ENCODE measurements at places on chromosomes 6 and 20.

DNA sequence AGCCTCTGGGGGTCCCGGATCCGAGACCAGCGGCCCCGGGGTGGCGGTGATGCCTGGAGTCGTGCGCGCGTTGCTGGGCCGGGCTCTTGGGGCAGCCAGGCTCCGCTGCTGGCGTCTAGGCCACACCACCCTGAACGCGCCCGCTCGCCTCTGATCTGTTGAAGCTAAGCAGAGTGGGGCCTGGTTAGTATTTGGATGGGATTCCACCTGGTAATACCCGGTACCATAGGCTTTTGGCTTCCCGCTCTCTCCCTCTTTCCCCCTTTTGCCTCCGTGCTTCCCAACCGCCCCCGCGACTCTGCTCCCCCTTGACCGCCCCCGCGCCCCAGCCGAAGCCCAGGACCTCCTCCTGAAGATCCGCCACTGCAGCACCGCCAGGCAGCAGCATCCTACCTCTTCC lies 1383.5 kb upstream of the DEFB115 start:
- DNase-seq = peak; percentile 76

GRCh38 chr6:126535138-126535537 lies 195.2 kb downstream of the CENPW start:
- no peak for DNase-seq

DNA sequence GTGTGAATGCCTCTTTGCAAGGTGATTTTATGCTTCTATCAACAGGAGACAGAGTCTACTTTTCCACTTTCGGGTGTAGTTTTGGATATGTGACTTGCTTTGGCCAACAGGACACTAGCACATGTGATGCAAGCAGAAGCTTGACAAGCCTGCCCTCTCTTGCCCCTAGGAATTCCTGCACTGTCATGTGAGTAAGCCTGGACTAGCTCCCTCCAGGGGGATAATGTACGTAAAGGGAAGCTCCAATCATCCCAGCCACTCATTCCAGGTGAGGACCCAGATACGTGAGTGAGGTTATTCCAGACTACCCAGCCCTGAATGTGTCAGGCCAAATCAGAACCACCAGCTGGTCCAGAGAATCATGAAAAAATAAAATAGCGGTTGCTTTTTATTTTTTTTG lies 33.3 kb downstream of the BEND3 start:
- DNase-seq = no peak

GRCh38 chr6:10962673-10963072 lies 75.8 kb downstream of the SYCP2L start:
- DNase-seq = peak; percentile 52

DNA sequence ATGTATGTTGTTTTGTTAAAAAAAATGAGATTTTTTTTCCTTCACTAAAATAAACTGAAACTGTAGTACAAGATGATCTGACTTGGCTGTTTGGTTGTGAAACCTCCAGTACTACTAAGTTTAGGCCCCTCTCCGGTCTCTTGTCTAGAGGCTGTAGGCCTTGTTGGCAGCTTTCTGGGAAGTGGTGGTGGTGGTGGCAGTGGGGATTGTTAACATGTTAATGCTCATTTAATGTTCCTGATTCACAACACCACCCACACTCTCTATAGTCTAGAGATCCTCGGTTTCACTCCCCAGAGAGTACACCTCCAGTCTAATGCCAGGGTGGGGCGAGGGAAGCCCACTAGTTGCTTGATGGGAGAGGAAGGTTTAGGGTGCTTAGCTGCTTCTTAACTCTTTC lies 24.1 kb downstream of the STK4 start:
- DNase-seq = peak; percentile 54

DNA sequence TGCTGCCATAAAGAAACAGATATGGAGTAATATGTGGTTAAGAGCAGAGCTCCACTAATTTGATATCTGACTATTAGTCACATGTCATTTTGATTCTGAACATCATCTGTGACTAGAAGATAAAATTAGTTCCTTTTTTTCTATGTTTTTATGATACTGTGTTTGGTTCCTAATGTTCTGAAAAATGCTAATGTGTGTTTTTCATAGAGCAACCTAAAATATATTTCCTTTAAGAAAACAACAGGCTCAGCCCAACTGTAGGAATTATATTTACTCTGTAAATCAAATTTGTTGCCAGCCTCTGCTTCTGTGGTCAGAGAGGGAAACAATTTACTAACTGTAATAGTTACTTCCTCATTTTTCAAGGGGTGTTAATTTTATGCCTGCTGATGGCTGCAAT lies 33.3 kb upstream of the TXLNB start:
- DNase-seq = peak; percentile 35

DNA sequence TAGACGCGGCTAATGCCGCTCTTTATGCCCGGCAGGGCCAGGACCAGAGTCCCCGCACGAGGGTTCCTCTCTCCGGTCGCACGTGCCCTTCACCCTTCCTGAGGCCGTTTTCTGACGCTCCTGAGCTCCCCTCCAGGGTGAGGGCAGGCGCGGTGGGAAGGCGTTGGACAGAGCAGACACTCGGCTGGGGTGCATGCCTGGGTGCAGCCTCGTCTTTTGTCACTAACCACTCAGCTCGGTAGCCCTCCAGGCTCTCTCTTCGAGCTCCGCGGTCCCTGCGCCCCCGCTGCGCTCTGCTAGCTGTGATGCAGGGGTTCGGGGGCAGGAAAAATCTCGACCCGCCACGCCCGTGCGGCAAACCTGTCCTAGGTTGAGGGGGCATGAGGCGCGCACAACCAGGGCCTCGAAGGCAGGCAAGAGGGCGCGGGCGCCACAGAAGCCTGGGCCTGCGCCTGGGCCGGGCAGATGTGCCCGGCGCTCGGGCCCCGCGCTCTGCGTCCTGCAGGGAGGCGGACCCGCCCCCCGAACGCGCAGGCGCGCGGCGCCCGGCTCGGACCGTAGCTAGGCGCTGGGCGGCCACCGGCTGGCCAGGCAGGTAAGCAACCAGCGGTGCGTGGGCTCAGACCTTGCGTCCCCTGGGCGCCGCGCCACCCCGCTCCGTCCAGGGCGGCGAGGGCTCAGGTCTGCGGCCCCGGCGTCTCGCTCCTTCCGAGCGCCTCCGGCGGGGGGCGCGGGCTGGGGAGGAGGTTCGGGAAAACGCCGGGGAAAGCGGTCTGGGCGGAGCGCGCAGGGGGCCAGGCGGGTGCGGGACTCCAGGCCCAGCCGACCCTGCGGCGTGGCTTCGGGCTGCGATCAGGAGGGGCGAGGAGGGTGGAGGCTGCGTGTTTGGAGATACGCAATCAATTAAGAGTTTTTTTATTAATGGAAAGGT lies at the start of gene L3MBTL1:
Gene L3MBTL1, plus strand, starts transcription at position 548 of the 931 bp plus-strand sequence. CDS start 5,807 bp downstream, outside the sequence.
- peak; percentile 31 for DNase-seq

GRCh38 chr6:2504495-2505064 lies 246.1 kb downstream of the MYLK4 start:
- DNase-seq = no peak

- DNase-seq = peak; percentile 45
These were observed at the start of gene BMP2 for GRCh38 chr20:6767536-6768227. BMP2 (plus strand) TSS chr20:6767686; CDS start chr20:6770127, 2,441 bp downstream.

DNA sequence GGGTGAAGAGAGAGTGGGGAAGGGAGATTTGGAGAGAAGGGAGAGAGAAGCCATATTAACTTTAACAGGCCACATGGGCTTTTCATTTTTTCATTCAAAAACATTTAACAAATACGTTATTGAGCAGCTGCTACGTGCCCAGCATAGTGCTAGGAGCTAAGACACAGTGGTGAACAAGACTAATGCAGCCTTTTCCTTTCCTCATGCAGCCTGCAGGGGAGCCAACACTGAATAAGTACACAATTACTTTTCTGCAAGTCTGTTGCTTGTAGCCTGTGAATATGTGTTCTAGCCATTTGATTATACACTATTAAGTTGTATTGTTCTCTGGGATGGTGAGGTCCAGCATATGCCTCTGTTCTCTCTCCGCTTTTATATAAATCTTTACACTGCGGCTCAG lies 1.9 kb upstream of the BLOC1S5 start:
- peak; percentile 17 for DNase-seq

DNA sequence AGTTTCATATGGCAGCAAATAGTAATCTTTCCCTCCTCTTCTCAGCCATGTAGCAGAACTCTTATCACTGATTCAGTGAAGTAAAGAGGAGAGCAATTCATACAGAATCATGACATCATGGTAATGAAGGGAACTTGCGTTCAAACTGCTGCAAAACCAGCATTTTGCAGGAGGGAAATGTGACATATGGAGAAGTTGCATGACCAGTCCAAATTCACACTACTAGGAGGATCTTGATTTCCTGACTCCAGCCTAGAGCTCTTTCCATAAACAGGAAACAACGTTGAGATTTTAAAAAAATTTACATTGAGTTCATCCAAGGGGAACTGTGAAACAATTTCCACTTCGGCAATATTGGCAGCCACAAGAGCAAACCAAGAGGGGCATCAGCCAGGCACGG lies 63.8 kb downstream of the MBOAT1 start:
- no peak for DNase-seq

GRCh38 chr6:32148289-32149091 lies 3.2 kb downstream of the PRRT1 start:
- no peak for DNase-seq

DNA sequence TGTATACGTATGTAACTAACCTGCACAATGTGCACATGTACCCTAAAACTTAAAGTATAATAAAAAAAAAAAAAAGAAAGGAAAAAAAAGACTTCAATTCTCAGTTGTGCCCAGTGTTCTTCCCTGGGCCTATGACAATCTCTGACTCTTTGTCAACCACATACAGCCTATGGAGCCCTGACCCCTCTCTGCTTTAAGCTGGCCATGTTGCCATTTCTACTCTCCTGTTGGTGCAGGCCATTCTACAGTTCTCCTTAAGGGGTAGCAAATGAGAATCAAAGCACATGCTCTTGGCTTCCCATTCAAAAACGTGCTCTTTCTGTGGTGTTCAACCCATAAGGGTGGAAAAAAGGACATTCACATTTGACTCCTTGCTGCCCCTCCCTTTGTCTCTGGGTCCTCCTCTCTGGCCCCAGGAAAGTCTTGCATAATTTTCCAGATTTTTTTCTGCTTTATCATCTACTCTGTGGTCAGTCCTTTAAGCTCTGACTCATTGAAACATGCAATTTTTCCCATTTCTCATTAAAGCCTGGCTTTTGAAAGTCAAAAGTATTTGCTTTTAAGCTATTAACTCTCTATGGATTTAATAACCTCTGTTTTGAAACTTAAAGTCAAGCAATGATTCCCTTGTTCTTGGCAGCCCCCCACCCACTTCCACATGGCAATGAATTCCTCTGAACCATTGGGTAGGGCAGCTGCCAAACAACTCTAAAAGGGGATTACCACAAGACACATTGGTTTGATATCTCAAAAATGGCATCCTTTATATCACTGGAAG lies 208.6 kb upstream of the MCHR2 start:
- no peak for DNase-seq

- DNase-seq = no peak
These were observed 831.8 kb downstream of the MAFB start for GRCh38 chr20:39857187-39857586.

GRCh38 chr6:17679726-17680125 lies 27.0 kb downstream of the NUP153 start:
- DNase-seq = no peak

GRCh38 chr6:170247178-170247701 lies 43.6 kb downstream of the DLL1 start:
- DNase-seq = no peak

DNA sequence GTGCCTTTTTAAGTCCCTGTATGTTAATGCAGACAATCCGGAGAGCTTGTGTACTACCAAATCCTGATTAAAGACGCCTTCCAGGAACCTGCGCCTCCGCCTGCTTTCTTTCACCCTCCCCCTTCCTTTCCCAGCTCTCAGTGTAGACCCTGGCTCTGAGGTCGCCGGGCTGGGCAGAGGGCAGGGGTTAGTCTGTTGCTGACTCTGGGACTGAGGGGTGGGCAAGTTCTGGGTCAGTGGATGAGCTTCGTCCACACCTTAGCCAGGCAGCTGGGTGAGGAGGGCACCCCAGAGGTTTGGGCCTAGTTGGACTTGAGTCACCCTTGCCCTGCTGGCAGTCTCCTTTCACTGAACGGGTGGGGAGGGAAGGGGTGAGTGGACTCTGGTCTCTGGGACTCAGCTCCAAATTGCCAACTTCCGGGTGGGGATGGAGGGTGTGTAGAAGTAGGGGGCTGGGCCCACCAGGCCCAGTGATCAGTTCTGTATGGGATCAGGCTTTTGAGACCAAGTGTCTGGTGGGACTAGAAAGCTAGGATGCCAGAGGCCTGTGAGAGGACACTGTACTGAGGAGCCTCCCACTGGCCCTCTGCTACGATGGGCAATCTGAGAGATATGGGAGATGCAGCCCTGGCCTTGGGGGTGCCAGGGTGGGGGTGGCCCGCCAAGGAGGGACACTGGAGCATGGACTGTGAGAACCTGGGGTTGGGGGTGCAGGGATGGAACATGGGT lies 21.3 kb upstream of the SLC22A7 start:
- DNase-seq = no peak

GRCh38 chr20:20663841-20664240 lies 48.6 kb downstream of the RALGAPA2 start:
- no peak for DNase-seq

- peak; percentile 75 for DNase-seq
These were observed 920 bp upstream of the RNF5 start for GRCh38 chr6:32177183-32177787.

DNA sequence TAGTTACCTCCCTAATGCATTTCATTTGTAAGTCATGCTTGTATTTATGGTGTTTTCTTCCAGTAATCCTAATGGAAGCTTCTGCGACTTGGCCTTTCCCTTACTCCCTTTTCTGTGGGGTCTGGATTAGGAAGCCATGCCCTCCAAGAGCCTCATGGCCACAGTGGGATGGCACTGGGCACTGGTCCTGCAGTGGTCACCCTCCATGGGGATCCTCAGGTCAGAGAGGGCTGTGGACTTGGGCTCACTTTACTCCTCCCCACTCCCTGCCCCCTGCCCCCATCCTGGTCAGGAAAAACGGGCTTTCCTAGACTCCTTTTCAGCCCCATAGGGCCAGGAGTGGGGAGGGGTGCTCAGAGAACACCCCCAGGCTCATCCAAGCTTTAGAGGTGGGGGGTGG lies 49.9 kb downstream of the EBF4 start:
- DNase-seq = no peak

DNA sequence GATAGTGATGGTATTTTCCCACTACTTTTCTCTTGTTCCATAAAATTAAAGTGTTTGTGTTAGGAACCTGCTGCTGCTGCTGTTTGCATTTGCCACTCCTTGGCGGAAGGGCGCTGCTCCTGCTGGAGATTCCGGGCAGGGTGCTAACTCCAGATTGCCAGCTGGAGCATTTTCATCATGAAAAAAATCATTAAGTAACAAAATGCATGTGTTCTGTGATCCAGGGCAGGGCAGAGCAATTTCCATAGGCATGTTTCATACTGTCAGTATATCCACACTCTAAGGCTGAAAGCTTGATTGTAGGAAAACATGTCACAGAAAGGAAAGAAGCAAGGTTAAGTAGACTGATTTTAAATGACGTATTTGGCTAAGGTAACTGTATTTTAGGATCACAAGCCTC lies 24.0 kb downstream of the PBOV1 start:
- no peak for DNase-seq

- peak; percentile 21 for DNase-seq
These were observed 142.3 kb upstream of the SLC22A16 start for GRCh38 chr6:110618591-110619267.

- no peak for DNase-seq
These were observed 106.0 kb upstream of the NFATC2 start for GRCh38 chr20:51648571-51648947.

GRCh38 chr6:166834049-166834448 lies 122.3 kb downstream of the RNASET2 start:
- peak; percentile 53 for DNase-seq

All from GM12865 (cell line).